ENCODE measurements at places on chromosomes 6 and 20.

- DNase-seq: no peak
Observed at GRCh38 chr20:39188266-39188765, 226.2 kb downstream of the DHX35 start.

DNA sequence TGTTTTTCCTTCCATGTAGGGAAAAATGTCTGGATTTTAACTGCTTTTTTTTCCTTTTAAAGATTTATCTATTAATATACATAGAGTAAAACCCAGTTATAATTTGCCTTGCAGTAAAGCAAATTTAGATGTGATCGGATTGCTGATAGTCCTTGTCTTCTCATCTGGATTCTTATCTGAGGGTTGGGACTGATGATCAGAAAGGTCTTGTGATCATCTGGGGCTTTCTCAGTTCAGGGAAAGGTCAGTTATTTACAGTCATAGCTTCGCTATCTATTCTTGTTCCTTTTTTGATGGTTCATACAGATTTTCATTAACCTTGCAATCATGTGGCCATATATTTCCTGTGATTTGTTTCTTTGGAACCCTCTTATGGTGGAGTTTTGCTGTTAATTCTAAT is 63.8 kb upstream of the CLDN20 start:
- no peak for DNase-seq

- DNase-seq: peak; percentile 23
Observed at GRCh38 chr6:136365776-136366354, 76.2 kb upstream of the BCLAF1 start.

GRCh38 chr6:16803294-16804200 is 42.3 kb upstream of the ATXN1 start:
- no peak for DNase-seq

GRCh38 chr20:23187751-23188150 is 101.6 kb upstream of the CD93 start:
- DNase-seq: no peak

DNA sequence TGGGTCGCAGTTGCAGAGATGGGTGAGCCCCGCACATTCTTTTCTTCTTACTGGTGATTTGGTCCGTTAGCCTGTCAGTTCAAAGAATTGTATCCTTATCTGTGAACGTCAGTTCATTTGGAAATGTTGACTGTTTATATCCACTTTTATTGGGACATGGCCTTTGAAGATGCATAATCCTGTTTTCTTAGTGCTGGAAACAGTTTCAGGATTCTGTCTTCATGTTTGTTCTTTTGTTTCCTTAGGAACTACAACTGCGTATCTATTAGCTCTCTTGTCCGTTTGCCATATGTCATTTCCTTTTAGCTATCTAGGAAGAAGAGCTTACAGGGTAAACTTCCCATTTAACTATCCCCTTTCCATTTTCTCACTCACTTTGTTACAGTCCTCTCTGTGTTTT is 35.0 kb upstream of the TULP1 start:
- DNase-seq: no peak

DNA sequence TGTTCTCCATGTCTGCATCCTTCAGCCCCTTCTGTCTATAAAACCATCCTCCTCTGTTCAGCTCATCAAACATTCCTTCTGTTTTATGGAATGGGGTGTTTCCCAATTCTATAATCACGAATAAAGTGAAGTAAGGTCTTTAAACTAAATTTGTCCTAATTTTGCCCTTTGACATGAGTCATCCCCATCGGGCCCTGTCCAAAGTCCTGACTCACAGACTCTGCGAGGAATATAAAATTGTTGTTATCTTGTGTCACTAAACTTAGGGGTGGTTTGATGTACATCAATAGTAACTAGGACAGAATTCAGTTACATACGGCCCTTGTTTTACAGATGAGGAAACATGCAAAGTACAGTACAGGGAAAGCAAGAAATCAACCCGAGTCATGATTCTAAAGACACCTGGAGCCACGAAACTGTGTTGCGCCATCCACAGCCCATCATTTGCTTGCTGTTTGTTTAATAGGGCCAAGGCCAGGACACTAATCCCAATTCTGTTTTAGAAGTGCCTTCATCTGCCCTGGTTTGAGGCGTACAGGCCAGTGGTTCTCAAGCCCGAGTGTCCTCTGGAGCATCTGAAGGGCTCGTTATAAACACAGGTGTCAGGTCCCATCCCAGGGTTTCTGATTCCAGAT is 2.8 kb downstream of the ACSS1 start:
- DNase-seq: peak; percentile 13

DNA sequence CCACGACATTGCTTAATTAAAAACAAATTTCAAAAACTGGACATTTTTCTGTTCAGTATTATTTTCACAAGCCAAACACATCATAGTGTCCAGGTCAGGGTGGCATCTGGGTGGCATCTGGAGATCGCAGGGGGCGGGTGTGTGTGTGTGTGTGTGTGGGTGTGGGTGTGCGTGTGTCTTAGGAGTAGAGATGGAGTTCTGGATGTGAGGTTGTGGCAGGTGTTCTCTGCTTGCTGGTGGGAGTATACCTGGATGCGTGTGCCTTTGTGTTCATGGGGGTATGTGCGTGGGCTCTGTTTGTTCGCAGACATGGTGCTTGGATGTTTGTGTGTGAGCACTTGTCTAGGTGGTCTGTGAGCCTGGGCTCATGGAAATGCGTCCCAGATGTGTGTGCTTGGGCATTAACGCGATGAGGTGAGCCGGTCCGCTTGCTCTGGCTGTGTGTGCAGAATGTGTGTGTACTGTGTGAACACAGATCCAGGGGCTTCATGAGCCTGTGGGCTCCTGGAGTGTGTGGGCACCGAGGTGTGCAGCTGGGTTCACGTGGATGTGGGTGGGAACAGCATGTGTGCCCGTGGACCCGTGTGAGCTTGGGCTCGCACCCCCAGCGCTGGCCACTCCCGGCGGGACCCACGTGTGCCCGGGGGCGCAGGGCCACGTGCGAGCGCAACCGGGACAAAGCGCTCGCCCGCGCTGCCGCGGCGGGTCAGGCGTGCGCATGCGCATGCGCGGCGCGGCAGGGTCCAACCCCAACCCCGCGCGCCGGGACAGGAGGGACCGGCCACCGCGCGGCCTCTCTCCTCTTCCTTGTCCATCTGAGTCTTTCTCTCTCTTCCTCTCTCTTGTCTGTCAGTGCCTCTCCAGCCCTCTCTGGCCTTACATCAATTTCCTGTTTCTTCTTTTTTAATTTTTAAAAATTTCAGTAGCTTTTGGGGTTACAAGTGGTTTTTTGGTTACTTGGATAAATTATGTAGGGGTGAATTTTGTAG is 60.4 kb downstream of the SRC start:
- peak; percentile 33 for DNase-seq

DNA sequence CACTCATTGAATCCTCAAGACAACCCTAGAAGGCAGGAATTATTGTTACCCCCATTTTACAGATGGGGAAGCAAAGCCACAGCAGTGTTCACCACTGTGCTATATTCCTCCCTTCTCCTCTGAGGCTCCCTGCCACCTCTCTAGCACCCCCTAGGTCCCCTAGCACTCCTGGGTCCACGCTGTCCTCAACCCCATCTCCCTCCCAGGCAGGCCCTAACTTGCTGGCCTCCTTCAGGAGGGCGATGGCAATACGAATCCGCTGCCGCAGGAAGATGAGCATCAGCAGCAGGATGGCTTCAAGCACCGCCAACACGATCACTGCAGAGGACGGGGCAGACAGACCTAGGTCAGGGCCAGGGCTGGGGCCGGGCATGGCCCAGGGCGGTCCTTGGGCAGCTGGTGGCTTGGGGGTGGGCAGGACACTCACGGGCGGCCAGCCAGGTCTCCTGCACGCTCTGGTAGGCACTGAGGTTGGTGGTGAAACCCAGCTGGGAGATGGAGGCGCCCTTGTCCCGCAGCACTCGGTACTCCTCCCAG is 7.8 kb upstream of the NEU1 start:
- DNase-seq: no peak

- DNase-seq: no peak
Observed at GRCh38 chr20:16107172-16107870, 465.9 kb downstream of the KIF16B start.

GRCh38 chr6:90146921-90147649 is 149.6 kb downstream of the BACH2 start:
- no peak for DNase-seq

DNA sequence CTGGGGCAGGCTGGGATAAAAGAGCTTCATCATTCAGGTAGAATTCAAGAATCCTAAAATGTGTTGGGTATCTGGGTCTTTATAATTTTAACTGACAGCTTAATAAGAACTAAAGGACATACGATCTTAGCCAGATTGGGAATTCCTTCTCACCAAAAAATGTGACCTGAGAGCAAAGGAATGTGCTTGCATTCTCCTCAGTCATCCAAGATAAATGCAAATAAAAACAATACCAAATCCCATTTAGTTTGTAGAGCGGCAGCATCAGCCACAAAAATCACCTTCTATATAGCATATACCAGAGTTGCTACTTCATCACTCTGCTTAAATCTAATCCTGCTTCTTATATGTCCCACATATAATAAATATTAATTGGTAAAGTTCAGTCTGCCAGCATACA is 16.9 kb downstream of the USP49 start:
- no peak for DNase-seq

Data from naive thymus-derived CD8-positive, alpha-beta T cell (primary cell).